ENCODE measurements at places on chromosomes 6 and 20. TPM values are rescaled to one million over a fixed set of nuclear protein-coding genes. Genes with fewer than 3 reads are reported as not detected.

The BMP2 gene
- total RNA-seq: 7.1 TPM

The C6orf141 gene
- 0.47 TPM for total RNA-seq

The RIPOR2 gene
- total RNA-seq: 0.06 TPM

The KCNK5 gene
- 0.78 TPM for total RNA-seq

The DACT2 gene
- not detected for total RNA-seq

The TSBP1 gene
- total RNA-seq: not detected

The PRRC2A gene
- 72.2 TPM for total RNA-seq

The SLC24A3 gene
- total RNA-seq: not detected

The BANF2 gene
- not detected for total RNA-seq

The SOBP gene
- 0.59 TPM for total RNA-seq

The PPIL1 gene
- total RNA-seq: 44.7 TPM

The OR2B6 gene
- not detected for total RNA-seq

The TMEM217 gene
- total RNA-seq: not detected

The MUC21 gene
- not detected for total RNA-seq

The ABRACL gene
- total RNA-seq: 27.1 TPM

The PPP1R14C gene
- not detected for total RNA-seq

The CST2 gene
- not detected for total RNA-seq

The HLA-DQA2 gene
- not detected for total RNA-seq

The PLA2G7 gene
- 10.6 TPM for total RNA-seq

The SLC17A2 gene
- total RNA-seq: not detected

The GSTA2 gene
- not detected for total RNA-seq

The REPS1 gene
- total RNA-seq: 61.2 TPM

The ITCH gene
- total RNA-seq: 52.2 TPM

The MAPK13 gene
- 0.89 TPM for total RNA-seq

The GPR6 gene
- not detected for total RNA-seq

The BFSP1 gene
- 4.1 TPM for total RNA-seq

The RAMACL gene
- total RNA-seq: 0.17 TPM

The UST gene
- 0.12 TPM for total RNA-seq

The WFDC6 gene
- 0.22 TPM for total RNA-seq

The C6orf58 gene
- not detected for total RNA-seq

The NFATC2 gene
- total RNA-seq: 1.1 TPM

The NTSR1 gene
- 19.3 TPM for total RNA-seq

The TUBB1 gene
- total RNA-seq: not detected

The TUBB2B gene
- 16.2 TPM for total RNA-seq

Measured in NCI-H460 (cell line).